ENCODE measurements at places on chromosomes 6 and 20.
A peak's percentile ranks its signal among the peaks of the same experiment; 100 is the strongest.

GRCh38 chr6:16964553-16965499 lies 137.0 kb upstream of the STMND1 start:
- peak; percentile 53 for DNase-seq

DNA sequence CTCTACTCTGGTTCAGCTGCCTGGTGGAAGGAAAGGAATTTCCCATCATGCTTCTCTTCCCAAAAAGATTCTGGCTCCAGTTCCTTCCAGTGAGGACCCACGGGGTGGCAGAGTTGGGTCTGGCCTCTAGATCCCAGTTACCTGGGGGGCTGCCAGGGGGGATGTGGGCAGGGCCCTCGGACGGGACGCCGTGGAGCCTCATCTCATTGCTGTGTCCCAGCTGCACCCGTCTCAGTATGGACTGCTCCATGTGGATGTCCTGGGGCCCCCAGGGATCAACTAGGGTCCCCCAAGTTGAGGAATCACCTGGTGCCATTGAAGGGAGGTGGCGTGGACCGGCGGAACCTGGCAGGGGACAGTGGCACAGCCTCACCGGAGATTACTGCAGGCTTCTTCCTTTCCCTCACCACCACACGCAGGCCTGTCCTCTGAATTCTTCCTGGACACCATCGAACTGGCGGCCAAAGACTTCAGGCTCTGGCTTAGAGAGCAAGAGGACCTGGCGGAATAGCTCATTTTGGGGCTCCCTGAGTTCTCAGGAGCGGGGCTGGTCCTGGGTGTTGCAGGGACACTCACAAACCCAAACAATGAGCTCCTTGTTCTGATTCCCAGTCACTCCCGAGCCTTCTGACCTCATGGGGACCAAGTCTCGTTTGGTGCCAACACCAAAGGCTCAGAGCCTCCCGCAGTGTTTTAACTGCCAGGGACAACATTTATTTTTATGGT lies 8.5 kb downstream of the ZBP1 start:
- no peak for DNase-seq

DNA sequence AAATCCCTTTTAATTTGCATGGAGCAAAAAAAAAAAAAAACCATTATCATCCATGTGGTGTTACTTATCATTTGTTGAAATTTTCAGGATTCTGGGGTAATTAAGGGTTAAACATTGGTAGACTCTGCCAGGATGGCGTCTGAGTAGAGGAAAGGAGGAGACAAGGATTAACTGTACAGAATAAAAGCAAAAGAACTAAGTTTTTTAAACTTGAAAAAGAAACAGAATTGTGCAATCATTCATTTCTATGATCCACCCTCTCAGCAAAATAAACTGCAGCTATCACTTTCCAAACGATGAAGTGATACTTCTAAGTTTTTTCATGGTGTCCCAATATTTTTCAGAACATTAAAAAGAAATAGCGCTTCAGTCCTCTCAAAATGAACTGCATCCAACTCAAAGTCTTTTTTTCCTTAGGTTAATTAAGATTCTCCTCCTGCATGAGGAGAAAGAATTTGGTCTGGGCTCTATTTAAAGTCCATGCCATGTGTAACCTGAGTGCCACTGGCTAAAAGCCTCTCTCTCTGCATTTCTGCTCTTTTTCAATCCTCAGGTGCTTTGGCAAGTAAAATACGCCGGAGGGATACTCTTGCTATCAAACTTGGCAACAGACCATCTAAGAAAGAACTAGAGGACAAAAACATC lies 69.5 kb upstream of the LTV1 start:
- DNase-seq = no peak

DNA sequence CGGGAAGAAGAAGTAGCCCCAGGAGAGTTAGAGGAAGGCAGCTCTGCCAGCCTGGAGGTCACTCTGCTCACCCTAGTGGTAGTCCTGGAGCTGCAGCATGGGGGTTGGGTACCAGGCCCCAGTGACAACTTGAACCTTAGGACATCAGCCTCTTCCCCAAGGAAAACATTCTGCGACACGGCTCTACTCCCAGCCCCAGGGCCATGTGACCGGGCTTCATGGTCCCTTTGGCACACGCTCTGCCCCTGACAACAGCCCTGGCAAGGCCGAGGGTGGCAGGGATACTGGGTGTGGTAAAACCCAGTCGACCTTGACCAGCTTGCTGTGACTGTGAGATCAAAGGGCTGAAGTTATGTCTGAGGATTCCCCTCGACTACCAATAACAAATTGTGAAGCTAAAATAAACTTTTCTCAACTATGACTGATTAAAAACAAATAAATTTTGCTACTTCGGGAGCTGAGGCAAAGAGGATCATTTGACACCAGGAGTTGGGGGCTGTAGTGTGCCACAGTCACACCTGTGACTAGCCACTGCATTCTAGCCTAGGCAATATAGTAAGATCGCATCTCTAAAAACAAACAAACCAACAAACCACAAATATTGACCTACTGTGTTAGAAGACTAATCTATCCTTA lies 24.4 kb upstream of the ARID1B start:
- DNase-seq = no peak

GRCh38 chr6:16129623-16130401 lies 926 bp downstream of the MYLIP start:
- DNase-seq = no peak

GRCh38 chr6:34574647-34575293 lies 18.6 kb upstream of the SPDEF start:
- no peak for DNase-seq

DNA sequence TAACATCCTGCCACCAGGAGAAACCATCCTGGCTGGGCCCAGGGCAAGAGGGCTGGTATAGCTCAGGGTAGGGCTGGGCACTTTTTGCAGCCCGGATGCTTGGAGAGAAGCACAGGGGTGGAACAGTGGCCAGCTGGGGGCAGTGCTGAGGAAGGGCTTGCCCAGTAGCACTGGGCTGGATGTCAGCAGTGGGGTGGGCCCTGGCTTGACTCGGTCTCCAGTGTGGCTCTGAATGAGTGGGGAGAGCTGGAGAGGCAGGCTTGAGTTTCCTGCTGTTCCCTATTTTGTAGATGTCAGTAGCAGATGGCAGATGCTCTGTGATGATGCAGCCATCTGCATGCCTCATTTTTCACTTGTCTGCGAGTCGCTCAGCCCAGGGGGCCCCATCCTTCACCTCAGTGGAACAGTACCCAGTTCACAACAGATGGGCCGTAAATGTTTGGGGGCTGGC lies 56.3 kb upstream of the TULP1 start:
- DNase-seq = no peak

GRCh38 chr6:165967810-165968407 lies 199.7 kb downstream of the TBXT start:
- no peak for DNase-seq

DNA sequence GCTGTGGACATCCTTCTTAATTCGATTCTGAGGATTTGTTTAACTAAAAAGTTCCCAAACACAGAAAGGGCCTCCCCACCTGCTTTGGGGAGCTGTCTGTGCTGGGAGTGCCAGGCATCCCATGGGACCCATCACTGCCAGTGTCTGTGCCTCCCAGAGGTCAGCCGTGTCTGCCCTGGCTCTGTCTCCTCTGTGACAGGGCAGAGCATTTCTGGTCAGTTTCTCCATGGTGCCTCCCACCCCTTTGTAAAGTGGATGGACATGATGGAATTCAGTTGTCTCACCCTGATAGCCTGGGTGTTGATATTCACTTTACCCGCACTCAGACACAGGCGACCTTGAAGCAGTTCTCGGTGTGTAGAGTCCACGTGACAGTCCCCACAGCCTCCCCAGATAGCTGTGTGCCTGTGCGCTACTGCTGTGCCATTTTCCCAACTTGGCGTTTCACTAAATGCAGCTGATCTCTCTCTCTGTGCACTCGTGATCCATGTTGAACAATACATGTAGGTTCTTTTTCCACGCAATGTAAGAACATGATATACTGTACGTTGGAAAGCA lies 70.5 kb downstream of the CDS2 start:
- no peak for DNase-seq

DNA sequence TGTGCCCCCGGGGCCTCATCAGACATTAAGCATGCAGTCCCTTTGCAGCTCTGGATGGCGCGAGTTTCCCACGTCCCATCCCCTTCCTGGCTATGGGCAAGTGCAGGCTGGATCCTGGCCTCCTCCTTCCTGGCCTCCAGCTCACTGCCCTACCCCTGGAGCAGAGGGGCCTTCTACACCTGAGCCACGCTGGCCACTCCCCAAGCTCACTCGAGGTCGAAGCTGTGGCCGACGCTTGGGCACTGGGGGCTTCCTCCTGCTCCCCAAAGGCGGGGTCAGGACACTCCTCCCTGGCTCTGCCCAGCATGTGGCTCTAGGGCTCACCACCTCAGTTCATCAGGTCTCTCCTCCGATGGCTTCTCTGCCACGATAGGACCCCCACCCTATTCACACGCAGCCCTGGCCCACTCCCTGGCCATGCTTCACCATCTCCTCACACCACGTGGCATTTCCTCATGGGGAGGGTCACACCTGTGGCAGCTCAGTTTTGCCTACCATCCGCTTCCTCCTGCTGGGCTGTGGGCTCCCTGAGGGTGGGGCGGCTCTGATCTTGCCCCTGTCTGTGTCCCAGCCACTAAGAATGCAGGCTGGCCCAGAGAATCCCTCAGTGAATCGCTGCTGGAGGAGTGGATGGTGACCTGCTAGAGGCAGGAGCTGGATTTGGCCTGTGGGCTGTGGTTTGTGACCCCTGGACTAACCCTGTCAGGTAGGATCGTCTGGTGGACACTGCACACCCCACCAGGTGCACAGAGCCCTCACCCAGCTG lies 280.7 kb downstream of the TAF4 start:
- DNase-seq = no peak

GRCh38 chr6:37570482-37571133 lies 70.9 kb upstream of the CCDC167 start:
- no peak for DNase-seq

GRCh38 chr6:87212596-87212995 lies 57.2 kb downstream of the ZNF292 start:
- DNase-seq = no peak

DNA sequence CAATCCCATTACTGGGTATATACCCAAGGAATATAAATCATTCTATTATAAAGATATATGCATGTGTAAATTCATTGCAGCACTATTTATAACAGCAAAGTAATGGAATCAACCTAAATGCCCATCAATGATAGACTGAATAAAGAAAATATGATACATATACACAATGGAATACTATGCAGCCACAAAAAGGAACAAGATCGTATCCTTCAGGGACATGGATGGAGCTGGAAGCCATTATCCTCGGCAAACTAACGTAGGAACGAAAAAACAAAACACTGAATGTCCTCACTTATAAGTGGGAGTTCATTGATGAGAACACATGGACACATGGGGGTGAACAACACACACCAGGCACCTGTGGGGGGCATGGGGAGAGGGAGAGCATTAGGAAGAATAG lies 156.7 kb downstream of the RNGTT start:
- DNase-seq = no peak

DNA sequence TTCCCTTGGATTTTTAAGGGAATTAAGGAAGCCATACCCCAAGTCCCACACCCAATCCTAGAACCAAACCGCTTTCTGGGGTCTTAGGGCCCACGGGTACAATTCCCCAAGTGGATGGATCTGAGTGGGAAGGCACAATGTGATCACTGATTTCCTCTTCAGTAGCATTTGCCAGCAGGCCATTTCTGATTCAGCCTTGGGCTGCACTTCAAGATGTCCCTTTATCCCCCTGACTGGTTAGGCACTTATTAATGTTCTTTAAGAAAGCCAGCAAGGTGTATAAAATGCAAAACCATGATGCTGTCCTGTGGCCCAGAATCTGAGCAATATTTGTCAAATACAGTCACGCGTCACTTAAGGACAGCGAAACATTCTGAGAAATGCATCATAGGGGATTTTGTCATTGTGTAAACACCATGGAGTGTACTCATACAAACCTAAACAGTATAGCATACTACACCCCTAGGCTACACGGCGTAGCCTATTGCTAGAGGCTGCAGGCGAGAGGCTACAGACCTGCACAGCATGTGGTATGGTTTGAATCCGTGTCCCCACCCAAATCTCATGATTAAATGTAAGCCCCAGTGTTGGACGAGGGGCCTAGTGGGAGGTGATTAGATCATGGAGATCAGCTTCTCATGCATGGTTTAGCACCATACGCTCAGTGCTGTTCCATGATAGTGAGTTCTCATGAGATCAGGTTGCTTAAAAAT lies 234.2 kb downstream of the NRN1 start:
- no peak for DNase-seq

DNA sequence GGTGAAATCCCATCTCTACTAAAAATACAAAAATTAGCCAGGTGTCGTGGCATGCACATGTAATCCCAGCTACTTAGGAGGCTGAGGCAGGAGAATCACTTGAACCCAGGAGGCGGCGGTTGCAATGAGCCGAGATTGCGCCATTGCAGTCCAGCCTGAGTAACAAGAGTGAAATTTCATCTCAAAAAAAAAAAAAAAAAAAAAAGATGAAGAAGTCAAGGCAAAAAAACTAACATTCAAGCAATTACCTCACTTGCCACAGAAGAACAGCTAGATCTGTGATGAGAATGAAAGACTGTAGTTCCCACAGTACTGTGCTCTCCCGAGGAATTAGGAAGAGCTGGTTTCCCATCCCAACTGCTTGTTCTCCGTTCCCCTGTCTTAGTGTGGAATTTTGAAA lies 144.7 kb upstream of the ECI2 start:
- no peak for DNase-seq

GRCh38 chr6:3618642-3619041 lies 132.9 kb downstream of the PXDC1 start:
- DNase-seq = no peak

GRCh38 chr20:44036441-44036840 lies 121.8 kb downstream of the TOX2 start:
- no peak for DNase-seq

DNA sequence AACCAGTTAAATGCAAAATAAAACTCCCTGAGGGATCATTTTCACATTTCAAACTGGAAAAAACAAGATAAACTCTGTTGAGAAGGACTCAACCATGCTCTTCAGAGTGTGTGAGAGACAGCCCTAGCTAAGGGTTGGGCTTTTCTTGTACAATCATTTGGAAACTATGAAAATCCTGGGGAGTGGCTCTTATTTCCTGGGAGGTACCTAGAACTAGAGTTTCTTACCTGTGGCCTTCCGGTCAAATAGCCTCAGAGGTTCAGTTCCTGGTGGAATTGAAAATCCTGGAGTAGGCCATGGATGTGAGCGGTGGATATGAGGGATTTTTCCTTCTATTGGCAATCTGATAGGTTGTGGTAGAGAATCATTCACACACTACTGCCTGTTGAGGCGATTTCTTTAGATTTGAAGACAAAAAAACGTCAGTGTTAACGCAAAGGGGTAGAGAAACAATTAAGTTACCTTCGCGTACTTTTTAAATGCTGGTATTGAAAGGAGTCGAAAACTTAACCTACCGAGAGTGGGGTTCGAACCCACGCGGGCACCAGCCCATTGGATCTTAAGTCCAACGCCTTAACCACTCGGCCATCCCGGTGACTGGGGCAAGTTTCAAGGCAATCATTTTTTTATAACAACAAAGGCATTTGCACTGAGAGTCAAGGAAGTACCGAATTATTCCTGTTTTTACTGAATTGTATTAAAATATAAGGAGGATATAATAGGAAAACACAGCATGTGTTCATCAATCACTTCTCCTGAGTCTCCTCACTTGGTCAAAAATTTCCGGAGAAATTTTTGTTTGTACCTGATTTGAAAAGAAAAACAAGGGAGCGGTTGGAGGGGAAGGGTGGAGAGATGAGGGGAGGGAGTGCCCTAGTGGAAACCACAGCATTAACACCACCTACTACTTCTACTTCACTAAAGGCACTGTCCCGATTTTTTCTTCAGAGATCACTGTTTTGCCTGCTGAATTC lies 191.3 kb downstream of the OR2B2 start:
- DNase-seq = no peak

GRCh38 chr6:79010422-79010821 lies 67.6 kb downstream of the PHIP start:
- no peak for DNase-seq
